ENCODE measurements at places on chromosomes 13 and 19. TPM values are rescaled to one million over a fixed set of nuclear protein-coding genes. Genes with fewer than 3 reads are reported as not detected.

GRCh38 chr19:32649751-32650150, 25.2 kb downstream of the ANKRD27 start:
- no peak for DNase-seq

GRCh38 chr13:110838116-110838515, 76.8 kb downstream of the ANKRD10 start:
- no peak for DNase-seq

DNA sequence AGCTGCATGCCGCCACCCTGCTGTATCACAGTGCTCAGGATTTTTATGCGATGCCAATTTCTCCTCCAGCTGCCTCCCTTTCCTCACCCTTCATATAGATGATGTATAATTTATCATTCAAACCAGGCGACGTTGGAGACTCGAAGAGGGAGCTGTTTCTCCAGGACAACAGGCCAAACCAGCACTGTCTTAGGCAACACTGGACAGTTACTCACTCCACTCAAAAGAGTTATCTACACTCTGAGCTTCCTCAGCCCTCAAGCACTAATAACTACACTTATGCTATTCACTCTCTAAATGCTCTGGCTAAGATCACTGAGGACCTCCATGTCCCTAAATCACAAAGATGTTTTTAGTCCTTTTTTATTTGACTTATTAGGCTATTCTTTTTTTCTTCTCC, 87.3 kb upstream of the RFC3 start:
- no peak for DNase-seq

Gene FFAR2
- total RNA-seq, result not detected

DNA sequence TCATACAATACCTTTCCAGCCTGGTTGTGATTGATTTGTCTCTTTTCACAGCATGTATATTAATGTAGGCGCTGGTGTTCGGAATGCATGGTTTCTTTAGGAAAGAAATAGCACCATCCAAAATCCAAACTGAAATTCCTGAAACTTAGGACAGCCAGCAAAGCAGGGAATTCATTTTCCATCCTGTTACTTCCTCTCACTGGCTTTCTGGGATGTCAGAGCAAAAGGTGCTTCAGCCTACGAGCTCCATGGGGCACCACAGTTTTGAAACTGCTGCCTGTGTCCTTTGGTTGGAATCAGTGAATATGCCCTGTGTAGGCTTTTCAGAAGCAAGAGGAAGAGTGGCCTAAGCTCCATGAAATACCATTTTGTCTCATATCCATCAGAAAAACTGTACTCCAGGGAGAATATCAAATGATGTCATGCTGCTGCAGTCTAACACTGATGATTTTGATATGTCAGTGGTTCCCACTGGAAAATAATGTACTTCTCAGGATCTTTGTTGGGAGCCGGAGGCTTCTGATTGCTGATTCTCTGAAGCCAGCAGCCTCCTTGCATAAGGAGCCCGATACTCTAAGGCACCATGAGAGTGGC, 117.8 kb upstream of the SERP2 start:
- DNase-seq, result no peak

- DNase-seq, result no peak
Measured at GRCh38 chr13:75744127-75744526, 108.0 kb downstream of the LMO7 start.

DNA sequence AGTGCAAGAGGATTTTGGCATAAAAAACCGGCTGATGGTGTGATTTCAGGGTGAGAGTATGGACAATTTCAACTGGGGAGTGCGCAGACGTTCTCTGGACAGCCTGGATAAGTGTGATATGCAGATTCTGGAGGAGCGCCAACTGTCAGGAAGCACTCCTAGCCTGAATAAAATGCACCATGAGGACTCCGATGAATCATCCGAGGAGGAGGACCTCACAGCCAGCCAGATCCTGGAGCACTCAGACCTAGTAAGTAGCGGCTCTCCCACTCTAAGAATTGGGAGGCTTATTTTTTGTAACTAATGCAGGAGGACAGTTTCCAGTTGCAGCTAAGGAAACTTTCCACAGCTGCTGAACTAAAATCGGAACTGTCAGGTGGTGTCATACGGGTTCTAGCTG, 53.6 kb downstream of the ZAR1L start:
- no peak for DNase-seq

Data from vagina (tissue), 2 donors.